Activated T-cell treated with anti-CD3 and anti-CD28 coated beads, Interleukin-2, amount 50 U/mL, for 4 hours (primary cell): ENCODE measurements at places on chromosomes 7 and 10. TPM values are rescaled to one million over a fixed set of nuclear protein-coding genes. Genes with fewer than 3 reads are reported as not detected.

Gene CTNNA3
- not detected for total RNA-seq

Gene GHRHR
- not detected for total RNA-seq

DNA sequence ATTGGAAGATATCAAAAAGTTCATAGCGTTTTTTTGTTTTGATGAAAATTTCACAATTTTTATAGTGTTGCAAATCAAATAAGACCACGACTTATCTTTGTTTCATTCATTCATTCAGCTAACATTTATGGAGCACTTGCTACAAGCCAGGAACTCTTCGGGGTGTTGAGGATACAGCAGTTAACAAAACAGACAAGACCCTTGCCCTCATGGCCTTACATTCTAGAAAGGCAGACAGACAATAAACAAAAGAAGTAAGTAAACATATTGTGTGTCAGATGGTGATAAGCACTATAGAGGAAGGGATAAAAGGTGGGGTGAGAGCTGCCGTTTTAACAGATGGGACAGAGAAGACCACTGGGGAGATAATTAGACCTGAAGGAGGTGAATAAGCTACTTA, 41.6 kb upstream of the GSAP start:
- no peak for DNase-seq

DNA sequence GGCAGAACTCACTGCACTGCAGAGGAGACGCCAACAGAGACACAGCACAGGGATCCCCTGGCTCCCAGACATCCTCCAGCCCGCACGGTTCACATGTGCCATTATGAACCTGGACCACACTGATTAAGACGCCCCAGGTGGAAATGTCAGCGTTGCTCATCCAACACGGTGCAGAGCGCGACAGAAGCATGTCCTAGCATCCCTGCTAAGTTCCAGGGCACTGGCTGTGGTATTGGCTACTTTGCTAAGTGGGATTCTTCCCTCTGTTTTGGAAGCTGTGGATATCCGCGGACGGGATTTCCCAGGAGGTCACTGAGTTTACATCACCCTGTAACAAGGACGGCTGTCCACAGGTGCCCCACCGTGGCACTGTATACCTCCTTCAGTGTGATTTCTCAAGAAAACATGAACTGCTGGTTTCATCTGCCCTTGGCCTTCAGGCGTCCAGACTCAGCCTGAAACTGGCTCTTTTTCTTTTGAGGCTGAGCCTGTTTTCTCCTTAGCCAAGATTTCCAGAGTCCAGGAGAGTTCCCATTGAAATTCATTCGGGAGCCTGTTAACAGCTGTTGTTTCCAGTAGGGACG, 324.0 kb downstream of the WDR37 start:
- no peak for DNase-seq

- peak; percentile 43 for DNase-seq
Measured at GRCh38 chr10:5283305-5284158, 81.2 kb upstream of the UCN3 start.

GRCh38 chr7:39811161-39811614, 138.9 kb upstream of the CDK13 start:
- no peak for DNase-seq

DNA sequence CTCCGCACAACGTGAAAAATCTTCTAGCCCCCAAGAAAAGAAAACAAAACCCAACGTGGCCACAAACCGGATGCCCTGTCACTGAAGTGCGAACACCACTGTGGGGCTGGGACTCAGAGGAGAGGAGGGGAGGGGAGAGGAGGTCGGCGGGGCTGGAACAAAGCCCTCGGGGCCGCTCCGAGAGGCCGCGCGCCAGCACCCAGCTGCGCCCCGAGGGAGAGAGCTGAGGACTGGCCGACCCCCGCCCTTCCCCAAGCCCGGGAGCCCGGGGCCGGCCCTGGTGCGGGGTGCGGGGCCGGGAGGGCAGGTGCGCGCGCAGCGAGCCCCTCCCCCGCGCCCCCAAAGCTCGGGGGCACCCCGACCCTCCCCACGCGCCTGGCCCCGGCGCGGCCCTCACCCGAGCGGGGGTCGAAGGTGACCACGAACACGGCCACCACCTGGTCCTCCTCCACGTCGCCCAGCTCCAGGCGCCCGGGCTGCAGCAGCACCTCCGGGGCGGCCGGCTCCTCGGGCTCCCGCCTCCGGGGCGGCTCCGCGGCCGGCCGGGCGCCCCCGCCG, 398 bp downstream of the DENND11 start:
- peak; percentile 44 for DNase-seq

Gene MORN4
- total RNA-seq = 4.5 TPM
